ENCODE measurements at places on chromosomes 5 and 9.

DNA sequence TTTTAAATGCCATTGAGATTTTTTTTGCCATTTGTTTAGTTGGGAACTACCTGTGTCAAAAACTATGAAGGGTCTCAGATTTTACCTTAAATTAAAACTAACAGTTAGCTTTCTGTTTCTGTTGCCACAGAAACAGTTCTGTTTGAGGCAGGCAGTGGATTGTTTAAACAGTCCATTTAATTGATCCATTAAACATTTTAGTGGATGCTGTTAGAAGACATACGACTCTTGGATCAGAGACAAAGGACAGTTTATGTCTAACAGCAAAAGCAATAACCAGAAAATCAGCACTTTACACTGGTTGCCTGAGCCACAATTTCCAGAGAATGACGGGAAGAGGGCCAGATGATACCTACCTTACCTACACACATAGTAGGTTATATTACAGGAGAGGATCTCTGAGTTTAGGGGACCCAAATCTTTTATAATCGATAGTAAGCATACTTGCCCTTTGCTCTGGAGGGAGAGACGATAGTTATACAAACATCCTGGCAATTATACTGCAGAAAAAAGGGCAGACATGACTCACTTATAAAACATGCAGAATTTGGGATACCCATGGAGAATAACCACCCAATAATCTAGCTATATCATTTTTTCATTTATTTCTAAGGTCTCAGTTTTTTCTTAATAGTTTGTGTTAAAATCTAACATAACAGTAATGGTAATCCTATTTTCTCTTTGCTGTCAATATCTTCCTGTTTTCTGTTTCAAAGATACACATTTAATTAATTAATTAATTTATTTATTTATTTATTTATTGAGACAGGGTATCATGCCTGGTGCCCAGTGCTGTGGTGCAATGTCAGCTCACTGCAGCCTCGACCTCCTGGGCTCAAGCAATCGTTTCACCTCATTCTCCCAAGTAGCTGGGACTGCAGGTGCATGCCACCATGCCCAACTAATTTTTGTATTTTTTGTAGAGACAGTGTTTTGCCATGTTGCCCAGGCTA is 136.7 kb upstream of the TNFAIP8 start:
- DNase-seq, result peak; percentile 3

- DNase-seq, result no peak
Observed at GRCh38 chr9:117409321-117409720, 5.5 kb downstream of the ASTN2 start.

GRCh38 chr9:115524453-115525059 is 406.6 kb upstream of the TNC start:
- DNase-seq, result peak; percentile 83

DNA sequence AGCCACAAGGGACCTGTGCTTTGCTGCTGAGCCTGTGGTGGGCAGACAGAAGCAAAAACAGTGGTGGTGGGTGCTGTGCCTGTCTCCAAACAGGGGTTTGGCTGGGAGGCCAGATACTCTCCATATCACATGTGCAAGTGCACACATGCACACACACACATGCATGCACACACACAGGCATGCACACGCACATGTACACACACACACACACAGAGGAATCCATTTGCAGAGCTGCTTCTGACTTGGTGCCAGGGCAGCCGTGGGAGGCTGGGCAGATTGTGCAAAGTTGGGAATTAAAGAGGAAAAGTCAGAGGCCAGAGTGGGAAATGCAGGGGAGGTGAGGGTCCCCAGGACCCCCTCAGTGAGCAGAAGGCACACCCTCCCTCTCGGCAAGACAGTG is 71.3 kb downstream of the NTNG2 start:
- DNase-seq, result no peak

DNA sequence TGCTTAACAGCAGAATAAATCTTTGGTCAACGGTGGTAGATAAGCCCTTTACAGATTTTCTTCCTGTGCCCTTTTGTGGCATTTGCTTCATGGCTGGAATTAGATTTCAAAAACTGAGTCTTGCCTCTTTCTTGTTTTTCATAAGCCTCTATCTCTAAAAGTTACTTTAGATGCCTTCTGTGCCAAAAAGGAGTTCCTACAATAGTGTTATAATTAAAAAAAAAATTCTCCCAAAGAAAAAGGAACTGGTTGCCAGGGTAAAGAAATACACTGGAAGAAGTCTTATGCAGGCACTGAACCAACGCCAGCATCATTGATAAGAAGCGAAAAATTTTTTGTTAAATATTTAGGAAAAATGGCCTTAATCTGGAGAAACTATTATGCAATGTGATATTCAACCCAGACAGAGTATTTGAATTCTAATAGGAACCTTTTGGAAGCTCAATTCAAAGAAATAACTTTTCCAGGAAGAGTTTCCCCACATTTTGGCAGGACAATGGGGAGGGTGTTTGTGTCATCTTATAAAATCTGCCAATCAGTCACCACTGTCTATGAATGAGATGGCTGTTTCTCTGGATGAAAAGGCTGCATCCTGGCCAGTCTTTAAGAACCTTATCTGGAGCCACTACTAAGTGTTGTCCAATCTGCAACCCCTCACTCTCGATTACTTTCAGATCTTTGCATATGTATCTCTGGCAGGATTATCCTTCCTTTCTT is 608.1 kb downstream of the PDE4D start:
- DNase-seq, result no peak

DNA sequence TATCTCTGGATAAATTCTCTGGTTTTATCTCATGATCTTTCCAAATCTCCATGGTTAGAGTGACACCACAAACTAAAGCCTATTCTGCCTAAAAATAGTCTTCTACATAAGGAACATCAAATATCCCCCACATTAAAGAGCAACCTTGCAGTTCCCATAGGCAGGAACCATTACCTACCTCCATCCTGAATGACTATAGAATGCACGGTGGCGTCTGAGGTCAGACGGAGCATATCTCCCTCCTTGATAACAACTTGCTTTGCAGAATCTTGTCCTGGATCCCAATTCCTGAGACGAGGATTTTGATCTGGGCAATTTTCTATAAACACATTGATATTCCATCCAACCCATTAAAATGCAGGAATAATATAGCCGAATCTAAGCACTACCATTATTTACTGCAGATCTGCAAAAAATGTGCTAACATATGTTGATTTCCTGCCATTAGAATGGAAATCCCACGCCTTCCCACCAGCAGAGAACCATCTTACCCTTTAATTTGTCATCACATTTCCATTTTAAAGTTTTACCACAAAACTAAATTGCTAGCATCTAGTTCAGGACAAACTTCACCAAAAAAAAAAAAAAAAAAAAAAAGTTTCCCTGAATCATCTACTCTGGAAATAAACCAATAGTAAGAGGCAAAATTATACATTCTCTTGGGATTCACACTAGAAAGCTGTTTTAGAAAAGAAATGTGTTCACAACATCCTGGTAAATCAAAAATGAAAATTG is 22.1 kb downstream of the CEMIP2 start:
- no peak for DNase-seq

- no peak for DNase-seq
Observed at GRCh38 chr5:151541571-151541970, 49.6 kb downstream of the FAT2 start.

GRCh38 chr5:1669276-1670155 is 130.1 kb downstream of the MRPL36 start:
- DNase-seq, result no peak

GRCh38 chr9:122222791-122223190 is 6.0 kb downstream of the LHX6 start:
- no peak for DNase-seq

- DNase-seq, result peak; percentile 21
Observed at GRCh38 chr5:75588666-75589065, 22.6 kb upstream of the ANKDD1B start.

- no peak for DNase-seq
Observed at GRCh38 chr9:14247577-14247976, 66.4 kb downstream of the NFIB start.

GRCh38 chr9:127122176-127123063 is at the start of gene ANGPTL2:
TSS of gene ANGPTL2 (minus strand) at chr9:127122635. CDS start at chr9:127108731, 13,904 bp downstream.
- peak; percentile 91 for DNase-seq

- DNase-seq, result no peak
Observed at GRCh38 chr9:119477197-119477596, 108.0 kb upstream of the BRINP1 start.

DNA sequence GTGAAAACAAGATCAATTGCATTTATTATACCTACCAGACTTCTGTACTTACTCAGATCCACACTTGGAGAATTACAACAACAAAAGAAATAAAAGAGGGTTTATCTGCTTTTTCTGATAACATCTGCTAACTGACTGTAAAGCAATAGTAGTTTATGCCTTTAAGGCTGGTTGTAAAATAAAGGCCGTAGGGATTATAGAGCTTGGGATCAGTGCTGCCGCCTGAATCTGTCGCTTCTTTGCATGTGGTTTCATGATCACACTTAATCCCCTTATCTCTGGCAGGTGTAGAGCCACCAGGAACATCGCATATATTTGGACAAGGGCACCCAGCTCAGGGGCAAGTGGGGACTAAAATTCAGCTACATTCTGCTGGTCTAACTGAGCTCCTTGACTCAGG is 146.7 kb downstream of the CCDC192 start:
- DNase-seq, result no peak

- DNase-seq, result no peak
Observed at GRCh38 chr9:87167582-87167981, 220.3 kb upstream of the GAS1 start.

- no peak for DNase-seq
Observed at GRCh38 chr5:133926489-133927299, 41.7 kb downstream of the C5orf15 start.

- DNase-seq, result peak; percentile 83
Observed at GRCh38 chr9:131402738-131403492, 9.0 kb downstream of the PRRC2B start.

DNA sequence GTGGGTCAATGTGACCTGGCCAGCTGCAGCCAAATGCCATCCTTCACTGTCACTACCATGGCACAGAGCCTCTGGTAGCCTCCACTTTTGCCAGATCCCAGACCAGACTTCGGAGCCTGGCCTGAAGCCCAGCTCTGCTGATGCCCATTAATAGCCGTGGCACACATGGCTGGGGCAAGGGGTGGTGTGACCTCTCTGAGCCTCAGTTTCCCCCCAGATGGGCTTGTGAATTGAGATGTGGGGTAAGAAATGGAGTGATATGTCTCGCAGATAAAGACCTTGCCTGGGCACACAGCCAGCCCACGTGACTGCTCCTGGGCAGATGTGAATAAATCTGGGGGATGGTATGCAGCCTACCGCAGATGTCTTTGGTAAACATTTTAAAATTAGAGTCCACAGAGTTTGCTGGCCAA is 13.9 kb downstream of the SUSD3 start:
- DNase-seq, result no peak

GRCh38 chr5:113294311-113295110 is 140.3 kb downstream of the TSSK1B start:
- peak; percentile 90 for DNase-seq

GRCh38 chr5:77867914-77868313 is 91.8 kb upstream of the TBCA start:
- DNase-seq, result no peak

GRCh38 chr9:134198791-134199190 is 34.4 kb upstream of the RNU6ATAC start:
- no peak for DNase-seq

- no peak for DNase-seq
Observed at GRCh38 chr5:170337045-170337733, 39.6 kb upstream of the LCP2 start.

DNA sequence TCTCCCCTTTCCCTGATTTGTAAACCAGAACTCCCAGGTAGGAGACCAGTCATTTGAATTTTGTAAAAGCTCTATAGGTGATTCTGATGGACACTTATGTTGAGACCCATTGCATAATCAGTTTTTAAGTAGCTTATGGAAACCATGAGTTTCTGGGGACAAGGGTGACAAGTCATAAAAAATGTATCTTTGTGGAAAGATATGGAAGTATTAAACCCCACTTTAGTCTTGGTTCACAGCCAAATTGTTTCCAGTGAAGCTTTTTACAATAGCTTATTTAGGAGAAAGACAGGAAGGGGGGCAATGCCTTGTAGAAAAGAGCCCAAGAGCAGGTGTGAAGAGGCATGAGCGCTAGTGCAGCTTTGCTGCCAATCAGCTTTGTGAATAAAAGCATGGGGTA is 453 bp upstream of the CCL28 start:
- DNase-seq, result no peak

- peak; percentile 94 for DNase-seq
Observed at GRCh38 chr5:150155258-150156026, at the start of gene PDGFRB. TSS of gene PDGFRB (minus strand) at chr5:150155845. CDS start at chr5:150137047, 18,798 bp downstream.

GRCh38 chr5:101678481-101679193 is 617.4 kb downstream of the SLCO4C1 start:
- DNase-seq, result peak; percentile 62

GRCh38 chr5:83149671-83150070 is 72.3 kb downstream of the XRCC4 start:
- DNase-seq, result peak; percentile 22

DNA sequence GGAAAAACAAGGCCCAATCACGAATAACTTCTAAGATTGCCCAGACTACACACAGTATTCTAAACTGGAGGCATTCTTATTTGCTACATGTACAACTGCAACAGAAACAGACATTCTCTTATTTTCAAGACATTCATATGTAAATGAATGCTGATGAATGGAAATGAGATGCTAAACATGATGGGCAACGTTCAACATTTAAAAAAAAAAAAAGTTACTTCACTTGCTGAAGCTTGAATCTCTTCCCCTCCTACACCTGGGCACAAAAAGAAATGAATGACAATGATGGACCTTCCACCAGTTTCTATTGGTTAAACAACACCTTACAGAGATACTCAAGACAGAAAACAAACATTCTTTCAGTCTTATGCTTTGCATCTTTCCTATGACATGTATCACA is 160.5 kb downstream of the BNC2 start:
- DNase-seq, result no peak

DNA sequence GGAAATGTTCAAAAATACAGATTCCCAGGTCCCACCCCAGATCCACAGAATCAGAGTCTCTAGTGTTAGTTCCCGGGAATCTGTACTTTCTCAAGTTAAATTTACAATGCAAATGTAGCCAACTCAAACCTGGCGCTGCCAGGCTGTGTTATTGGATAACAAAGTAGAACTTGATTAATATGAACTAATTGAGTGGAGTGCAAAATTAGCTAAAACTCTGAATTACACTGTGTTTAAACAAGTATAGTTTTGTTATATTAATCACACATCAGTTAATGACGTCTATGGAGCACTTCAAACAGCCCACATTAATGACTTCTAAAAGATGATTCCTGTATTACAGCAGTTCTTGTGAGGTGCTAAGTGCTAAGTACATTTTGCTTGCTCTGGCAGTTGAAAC is 32.4 kb upstream of the CYFIP2 start:
- DNase-seq, result no peak

- DNase-seq, result no peak
Observed at GRCh38 chr5:154325566-154325965, 120.2 kb upstream of the SAP30L start.

DNA sequence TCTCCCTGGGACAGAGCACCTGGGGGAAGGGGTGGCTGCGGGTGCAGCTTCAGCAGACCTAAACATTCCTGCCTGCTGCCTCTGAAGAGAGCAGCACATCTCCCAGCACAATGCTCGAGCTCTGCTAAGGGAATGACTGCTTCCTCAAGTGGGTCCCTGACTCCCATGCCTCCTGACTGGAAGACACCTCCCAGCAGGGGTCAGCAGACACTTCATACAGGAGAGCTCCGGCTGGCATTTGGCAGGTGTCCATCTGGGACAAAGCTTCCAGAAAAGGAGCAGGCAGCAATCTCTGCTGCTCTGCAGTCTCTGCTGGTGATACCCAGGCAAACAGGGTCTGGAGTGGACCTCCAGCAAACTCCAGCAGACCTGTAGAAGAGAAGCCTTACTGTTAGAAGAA is 77.2 kb downstream of the SLCO6A1 start:
- no peak for DNase-seq
